ENCODE measurements at places on chromosomes 12 and 14.

GRCh38 chr14:24032727-24033418, 18.9 kb upstream of the CARMIL3 start:
- no peak for DNase-seq

GRCh38 chr12:56581418-56582145, 48.5 kb downstream of the BAZ2A start:
- no peak for DNase-seq

DNA sequence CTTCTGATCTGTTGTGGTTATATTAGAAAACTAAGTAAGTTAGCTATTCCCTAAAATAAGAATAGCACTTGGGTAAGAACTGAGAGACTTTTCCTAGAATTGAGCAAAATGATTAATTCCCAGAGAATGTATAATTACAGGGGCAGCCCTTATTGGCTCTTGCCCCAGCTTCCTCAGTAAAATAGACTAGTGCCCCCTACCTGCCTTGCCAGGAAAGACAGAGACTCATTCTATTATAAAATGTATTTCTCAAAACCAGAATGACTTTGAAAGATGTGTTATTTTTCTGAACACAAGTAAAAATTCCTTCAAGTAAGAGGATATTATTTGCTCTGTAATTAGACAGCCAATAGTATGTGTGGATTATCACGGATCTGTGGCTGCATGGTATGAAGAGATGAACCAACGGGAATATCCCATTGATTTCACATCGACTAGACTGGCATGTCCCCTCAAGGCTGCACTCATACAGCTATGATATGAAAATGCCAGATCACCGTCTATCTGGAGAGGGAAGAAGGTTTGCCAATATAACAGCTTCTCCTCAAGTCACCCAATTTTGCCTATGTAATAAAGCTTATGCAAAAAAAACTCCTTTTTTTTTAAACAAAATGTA, 7.4 kb upstream of the GLRX5 start:
- DNase-seq, result no peak

DNA sequence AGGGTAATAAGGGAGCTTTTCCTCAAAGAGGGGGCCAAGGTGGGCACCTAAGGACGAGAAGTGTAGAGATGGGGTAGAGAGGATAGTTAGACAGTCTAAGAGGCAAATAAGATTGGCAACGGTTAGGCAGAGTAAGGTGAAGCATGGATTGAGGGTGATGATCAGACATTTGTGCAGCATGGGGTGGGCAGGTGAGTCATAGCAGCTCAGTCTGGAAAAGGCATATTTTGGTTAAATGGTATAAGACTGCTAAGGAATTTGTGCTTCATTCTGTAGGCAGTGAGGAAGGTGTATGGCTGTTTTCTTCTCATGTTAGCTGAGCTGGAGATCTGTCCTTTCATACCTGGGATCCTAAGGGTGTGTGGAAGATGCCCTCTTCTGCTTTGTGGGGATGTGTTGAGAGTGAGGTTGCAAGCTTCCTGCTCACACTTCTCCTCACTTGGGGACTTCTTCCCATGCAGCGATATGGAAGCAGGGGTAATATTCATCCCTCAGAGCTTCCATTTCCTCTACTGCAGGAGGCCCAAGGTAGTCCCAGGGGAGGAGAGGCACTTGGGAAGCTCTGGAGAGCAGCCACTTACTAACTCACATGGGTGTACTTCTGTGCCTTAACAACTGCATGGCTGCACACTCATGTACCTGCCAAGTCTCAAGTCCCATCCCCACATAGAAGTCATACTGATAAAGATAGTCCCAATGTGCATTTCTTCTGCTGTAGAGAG, 28.9 kb downstream of the GSG1 start:
- no peak for DNase-seq

DNA sequence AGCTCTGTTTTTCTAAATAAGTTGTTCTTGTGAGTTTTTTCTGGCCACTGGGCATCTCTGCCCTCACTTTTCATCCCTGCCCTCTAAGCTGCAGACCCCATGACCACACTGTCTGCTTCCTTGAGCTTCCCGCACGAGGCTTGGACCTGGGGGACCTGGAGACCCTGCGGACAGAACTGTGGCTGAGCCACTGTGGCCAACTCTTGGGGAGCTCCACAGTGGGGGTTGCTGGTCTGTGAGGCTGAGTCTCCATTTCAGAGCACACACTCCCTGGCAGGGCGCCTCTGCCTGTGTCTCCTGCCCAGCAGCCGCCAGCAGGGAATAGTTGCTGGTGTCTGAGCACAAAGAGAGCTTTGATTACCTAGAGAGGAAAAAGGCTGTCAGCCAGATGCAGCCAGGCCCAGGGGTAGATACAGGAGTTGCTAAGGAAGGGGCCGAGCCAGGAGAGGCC, 13.1 kb upstream of the RIN3 start:
- DNase-seq, result no peak

DNA sequence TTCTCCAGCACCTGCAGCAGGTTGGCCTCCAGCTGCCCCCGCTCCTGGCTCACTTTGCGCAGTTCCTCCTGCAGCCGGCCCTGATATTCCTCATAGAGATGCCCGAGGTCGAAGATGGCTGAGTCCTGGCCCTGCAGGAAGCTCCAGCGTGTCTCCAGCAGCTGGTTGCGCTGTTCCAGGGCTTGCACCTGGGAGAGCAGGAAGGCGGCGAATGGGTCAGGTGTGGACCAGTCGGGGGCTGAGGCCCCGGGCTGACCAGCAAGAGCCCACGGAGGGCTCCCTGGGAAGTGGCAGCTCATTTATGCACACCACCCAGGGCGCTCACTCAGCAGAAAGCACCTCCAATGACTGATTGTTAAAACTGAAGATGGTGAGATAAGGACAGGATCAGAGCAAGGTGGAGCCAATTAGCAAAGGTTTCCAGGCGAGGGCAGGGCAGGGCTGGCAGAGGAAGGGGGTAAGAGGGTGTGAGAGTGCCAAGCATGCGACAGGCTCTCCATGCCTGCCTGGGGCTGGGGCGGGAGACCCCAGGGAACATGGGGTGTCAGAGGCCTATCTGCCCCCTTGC, 6.3 kb downstream of the KRT80 start:
- DNase-seq, result no peak

All from right kidney (tissue), 9 donors.